T-helper 1 cell (primary cell): ENCODE measurements at places on chromosomes 2 and 18.

GRCh38 chr2:10338270-10339188 is 35.8 kb downstream of the HPCAL1 start:
- no peak for DNase-seq

DNA sequence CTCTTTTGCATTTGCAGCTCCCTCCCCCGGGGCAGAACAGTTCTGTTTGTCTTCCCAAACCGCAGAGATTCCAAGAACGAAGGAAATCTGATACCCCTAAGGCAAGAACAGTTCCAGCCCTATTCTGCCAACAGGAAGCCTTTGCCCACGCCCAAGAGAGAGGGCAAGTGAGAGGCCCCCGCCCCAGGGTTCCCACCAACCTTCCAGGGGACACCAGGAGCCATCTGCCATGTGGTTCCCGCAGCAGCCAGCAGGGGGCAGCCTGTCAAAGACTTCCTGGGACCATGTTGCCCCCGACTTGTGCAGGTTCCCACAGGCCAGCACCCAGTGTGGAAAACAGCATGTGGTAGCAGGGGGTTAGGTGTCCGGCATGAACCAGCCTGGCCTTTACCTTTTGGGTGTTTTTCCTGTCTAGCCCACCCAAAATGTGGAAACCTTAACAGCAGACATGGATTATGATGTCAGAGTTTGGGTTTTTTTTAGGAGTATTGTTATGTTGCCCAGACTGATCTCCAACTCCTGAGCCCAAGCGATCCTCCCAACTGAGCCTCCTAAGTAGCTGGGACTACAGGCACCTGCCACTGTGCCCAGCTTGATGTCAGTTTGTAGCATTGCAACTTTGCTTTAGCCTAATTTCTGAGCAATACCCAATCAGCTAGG is 21.7 kb upstream of the EFHD1 start:
- DNase-seq = peak; percentile 33

DNA sequence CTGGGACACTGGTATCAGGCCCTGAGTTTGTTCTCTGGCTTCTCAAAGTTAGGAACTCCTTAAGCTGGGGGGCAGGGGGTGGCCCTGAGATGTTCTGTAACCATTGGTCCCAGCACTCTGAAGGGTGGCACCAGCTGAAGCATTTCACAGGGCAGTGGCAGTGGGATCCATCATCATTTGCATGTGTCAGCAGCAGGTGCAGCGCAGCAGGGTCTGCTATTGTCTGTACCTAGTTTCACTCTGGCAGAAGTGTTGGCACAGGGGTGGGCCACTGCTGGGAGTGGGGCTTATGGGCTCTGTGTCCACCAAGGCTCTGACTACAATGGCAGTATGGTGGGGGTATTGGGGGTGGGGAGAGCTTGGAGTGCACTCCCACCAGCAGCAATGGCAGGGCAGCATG is 460.4 kb upstream of the ZNF804A start:
- no peak for DNase-seq

- DNase-seq = no peak
Observed at GRCh38 chr2:70552501-70553333, 909 bp downstream of the TGFA start.

GRCh38 chr18:78622907-78623541 is 356.6 kb upstream of the SALL3 start:
- no peak for DNase-seq

GRCh38 chr2:180519276-180519675 is 461.1 kb upstream of the UBE2E3 start:
- no peak for DNase-seq

GRCh38 chr18:3150688-3151087 is 69.1 kb downstream of the MYOM1 start:
- no peak for DNase-seq

DNA sequence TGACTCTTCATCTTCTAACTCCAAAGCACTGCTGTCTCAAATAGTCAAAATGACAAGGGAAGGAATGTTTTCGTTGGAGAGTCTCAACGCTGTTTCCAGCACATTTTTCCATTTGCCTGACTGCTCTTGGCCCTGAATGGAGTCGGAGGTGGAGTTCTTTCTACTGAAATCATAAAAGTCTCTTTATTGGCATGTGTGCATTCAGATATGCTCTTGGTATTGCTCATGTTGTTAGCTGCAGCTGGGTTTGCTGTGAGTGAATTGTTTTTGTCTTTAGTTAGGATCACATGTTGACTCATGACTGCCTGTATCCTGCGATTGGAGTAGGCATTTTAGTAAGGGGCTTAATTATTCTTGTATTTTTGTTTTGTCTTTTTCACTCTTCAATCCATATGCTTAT is 16.8 kb downstream of the TMEM17 start:
- DNase-seq = no peak

DNA sequence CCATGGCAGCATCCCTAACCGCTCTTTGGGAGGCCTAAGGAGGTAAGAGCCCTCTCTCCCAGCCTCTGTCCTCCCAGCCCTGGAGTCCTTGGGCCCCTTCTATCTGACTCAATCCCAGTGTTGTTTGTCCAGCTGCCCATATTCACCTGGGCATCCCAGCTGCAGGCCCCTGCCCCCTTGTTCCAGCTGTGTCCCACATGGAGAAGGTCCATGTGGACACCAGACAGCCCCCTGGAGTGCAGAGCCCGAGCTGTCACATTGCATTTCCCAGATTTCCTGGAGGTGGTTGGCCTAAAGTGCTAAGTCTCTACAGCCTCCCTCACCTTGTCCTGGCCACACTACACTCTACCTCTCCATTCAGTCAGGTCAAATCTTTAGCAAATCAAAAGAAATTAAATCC is 42.5 kb downstream of the PSD4 start:
- no peak for DNase-seq

- no peak for DNase-seq
Observed at GRCh38 chr2:55148269-55148668, 83.8 kb downstream of the CLHC1 start.

DNA sequence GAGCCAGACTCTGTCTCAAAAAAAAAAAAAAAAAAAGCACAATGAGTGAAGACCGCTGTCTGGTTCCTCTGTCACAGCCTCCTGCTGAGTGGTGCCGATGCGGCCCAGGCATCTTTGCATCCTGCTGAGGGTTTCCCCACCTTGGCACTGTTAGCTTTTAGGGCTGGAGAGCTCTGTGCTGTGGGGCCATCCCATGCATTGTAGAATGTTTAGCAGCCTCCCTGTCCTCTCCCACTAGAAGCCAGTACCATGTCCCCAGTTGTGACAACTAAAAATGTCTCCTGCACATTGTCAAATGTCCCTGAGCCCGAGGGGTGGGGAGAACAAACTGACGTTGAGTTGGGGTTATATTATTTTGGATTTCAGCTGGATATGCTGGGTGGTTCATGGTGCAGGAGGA is 7.9 kb upstream of the COLEC11 start:
- DNase-seq = no peak

DNA sequence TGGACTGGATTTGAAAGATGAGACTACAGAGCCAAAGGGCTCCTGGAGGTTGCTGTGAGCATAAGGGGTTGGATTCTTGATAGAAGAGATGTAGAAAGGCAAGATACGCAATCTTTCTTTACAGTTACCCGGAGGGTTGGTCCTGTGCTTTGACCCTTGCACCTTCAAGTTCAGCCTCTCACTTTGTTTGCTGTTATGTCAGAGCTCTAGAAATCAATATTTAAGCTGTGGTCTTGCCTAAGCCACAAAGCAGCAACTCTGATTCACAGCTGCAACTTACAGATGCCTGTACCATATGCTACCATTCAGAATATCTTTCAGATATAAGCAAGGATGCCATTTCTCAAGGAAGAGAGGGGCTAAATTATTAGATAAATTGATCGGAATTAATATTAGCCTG is 943.1 kb upstream of the LRRTM1 start:
- DNase-seq = no peak

- no peak for DNase-seq
Observed at GRCh38 chr2:221388891-221389290, 183.2 kb downstream of the EPHA4 start.

- no peak for DNase-seq
Observed at GRCh38 chr2:174328114-174328960, 6.4 kb upstream of the SP9 start.

DNA sequence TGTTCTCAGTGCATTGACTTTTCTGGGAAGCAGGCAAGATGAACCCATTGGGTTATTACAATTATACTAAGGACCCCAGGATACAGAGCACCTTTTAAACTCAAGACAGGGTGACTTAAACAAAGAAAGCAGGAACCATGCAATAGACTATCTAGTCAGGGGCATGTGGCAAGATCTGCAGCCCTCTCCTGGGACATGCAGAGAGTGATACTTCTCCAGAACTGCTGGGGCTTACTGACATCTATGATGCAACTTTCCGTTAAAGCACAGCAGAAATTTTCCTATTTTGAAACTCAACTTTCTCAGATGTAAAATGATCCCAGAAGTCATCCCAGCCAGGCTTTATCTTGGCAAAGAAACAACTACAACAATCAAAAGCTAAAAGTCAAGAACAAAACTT is 162.2 kb upstream of the HNMT start:
- no peak for DNase-seq

DNA sequence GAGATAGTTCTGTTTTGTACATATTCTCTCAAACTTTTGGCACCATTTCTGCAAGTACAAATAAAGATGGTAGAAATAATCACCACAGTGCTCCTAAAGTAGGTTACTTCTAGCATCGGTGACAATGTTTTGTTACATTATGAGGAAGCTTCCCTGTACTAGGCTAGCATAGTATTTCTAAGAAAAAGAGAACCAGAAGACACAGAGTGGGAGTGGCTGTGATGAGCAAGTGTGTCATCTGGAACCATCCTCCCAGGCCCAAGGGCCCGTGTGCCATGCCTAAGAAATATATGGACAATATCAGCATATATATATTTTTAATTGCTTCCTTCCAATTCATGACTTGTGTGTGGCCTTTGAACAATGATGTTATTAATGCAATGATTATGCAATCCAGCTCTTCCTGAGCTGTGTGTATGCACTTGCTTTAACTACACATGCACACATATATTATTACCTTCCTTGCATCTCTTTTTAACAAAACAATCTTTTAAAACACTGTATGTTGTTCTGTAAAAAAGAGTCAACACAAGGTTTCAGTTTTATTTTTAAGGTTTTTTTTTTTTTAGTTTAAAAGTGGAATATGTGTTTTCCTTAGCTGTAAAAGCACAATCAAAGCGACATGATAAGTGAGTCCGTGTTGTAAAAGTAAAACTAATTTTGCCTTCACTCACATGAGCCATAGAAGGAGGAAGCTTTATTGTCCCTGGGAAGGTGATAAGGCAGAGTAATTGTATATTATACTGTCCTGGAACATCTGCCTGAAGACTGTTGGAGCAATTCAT is 303.9 kb downstream of the ZNF407 start:
- peak; percentile 61 for DNase-seq

- DNase-seq = no peak
Observed at GRCh38 chr2:23789012-23789411, 137.9 kb downstream of the ATAD2B start.

DNA sequence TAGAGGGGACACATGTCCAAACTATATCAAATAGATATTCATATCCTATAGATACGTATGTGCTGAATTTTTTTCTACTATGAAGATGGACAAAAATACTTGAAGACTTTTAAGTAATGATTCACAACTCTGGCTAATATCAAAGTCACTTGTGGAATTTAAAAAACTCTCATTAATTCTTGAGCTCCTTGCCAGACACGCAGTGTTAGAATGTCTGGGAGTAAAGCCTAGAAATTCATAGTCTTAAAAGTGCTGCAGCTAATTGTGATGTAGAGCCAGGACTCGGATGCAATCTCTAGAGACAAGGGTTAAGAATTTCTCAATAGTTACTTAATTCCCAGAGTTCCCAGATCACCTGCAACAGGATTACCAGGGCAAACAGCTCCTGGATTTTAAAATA is 107.4 kb downstream of the ARL6IP6 start:
- DNase-seq = no peak

GRCh38 chr2:68423966-68424650 is 43.0 kb downstream of the FBXO48 start:
- no peak for DNase-seq

GRCh38 chr2:62354771-62355561 is 151.0 kb downstream of the TMEM17 start:
- no peak for DNase-seq

DNA sequence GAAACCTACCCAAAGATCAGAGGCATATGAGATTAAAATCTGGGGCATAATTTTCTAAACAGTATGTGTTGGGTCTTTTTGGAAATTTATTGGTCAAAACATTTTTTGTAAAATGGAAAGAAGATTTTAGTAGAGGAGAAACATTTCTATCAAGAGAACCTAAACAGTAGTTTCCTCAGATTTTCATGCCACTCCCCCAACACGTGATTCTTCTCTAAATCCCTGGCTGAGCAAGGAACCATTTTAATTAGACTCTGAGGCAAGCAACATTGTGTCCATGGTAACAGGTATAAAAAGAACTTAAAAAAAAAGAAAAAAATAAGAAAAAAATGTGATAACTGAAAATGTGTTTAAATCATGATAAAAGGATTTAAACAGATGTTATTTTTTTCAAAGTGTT is 1105.2 kb upstream of the ZEB2 start:
- DNase-seq = no peak

DNA sequence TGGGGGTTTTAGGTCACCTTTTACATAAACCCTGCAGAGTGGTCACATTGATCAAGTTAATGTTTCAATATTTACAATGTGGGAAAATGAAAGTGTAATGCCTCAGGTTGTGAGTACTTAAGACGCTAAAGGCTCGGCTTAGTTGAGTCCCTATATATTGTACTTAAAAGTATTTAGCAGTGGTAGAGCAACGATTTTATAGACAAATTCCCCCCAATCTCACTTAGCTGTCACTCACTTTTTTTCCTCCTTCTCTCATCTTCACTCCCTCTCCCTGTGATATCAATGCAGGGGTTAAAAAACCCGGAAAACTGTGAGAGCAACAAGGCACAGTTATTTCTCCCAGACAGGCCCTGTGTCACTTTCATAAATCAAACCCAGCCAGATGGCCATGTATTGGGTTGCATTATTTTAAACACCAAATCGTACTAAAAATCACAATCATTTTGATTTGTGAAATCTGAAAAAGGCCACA is 5.4 kb downstream of the POU3F3 start:
- no peak for DNase-seq

DNA sequence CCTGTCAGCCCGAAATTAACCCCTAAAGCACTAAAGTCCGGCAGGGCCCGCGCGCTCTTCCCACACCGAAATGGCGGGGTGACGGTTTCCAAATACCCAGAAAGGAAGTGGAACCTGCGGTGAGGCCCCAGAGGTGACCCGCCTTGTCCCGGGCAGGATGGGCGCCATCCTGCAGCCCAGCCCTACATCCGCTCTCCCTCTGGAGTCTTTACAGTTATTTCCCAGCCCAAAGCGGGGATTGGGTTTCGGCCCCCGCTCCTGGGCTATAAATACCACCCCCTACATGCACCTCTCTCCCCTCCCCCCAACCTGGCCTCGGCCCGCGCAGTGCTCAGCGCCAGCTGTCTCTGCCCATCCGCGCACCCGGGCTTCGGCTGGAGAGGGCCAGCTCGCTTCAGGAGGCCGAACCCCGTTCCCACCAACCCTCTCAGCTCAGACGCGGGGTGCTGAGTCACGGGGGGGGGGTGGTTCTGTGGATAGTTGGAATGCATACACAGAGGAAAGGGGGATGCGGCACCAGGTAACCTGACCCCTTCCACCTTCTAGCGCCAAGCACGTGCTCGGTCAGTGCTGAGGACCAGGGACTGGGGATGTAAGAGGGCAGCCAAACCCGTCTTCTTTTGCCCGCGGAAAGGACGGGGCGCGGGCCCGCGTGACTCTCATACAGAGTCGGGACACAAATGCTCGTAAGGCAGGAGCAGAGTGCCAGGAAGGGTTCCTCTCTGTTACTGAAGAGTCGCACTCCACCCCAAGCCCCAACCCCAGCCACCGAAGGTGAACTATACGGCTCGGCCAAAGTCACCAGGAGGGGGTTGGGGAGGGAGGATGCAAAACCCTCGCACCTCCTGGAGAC is at the start of gene TUBA4B:
Gene TUBA4B (plus strand): TSS at position 344 of the 853 bp plus-strand sequence. CDS start 165 bp downstream, at position 509.
- peak; percentile 31 for DNase-seq

GRCh38 chr2:54523324-54523959 is 67.3 kb downstream of the SPTBN1 start:
- DNase-seq = no peak
